ENCODE measurements at places on chromosomes 1 and 21.

- no peak for DNase-seq
Measured at GRCh38 chr1:15758953-15759661, 512 bp downstream of the FBLIM1 start.

DNA sequence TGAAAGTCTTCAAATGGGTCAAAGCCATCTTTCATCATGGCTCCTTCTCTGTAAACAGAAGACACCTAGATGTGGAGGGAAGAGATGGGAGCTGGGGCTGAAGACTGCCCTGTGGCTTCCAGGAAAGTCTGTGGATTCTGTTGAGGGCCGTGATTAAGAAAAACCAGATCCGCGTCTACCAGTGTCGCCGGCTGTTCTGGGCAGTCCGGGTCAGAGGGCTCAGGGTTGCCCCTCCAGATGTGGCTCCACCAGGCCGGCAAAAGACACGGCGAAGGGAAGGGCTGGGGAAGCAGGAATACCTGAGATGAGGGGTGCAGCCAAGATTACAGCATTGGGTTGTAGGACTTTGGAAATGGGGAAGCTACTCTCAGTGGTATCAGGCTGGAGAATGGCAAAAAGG, 162.6 kb downstream of the RHOU start:
- DNase-seq, result no peak

DNA sequence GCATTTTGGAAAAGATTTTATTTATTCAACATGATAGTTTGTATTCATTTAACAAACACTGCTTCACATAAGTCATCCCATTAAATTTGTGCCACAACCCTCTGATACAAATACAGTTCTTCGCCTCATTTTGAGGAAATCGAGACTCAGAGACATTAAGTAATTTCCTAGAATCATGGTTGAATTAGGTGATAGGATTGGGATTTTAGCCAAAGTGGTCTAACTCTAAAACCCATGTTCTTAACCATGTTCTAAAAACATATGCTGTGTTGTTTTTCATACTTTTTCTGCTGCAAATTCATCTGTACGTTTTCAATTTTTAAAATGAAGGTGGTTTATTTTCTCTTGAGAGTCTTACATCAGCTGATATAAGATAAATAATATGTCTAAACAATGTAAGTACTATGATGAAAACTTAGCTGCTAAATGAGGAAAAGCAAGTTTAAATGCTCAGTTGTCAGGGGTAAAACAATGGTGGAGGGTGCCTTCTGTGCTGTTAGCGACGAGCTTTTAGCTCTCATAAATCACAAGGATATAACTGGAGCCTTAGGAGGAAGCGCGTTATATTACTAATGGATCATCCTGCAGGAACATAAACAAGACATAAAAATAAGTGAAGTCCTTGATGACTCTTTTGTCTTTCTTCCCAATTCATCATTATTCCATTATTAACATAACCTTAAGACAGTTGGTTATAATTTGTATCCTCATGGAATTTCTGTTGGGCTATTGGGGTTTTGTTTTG, 97.7 kb downstream of the CACHD1 start:
- no peak for DNase-seq

DNA sequence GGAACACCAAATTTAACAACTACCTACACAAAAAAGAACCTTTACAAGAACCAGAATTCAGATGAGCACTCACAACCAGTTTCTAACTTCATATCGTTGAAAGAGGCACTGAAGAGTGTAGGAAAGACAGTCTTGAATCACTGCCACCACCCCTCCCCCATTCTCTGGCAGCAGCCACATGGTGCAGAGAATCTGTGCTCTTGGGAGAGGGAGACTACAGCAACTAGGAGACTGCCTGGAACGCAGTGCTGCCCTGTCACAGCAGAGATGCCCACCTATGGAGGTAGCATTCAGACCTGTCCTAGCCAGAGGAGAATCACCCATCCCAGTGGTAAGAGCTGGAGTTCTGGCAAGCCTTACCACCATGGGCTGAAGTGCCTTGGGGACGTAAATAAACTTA, 7.3 kb downstream of the CCN1 start:
- no peak for DNase-seq

DNA sequence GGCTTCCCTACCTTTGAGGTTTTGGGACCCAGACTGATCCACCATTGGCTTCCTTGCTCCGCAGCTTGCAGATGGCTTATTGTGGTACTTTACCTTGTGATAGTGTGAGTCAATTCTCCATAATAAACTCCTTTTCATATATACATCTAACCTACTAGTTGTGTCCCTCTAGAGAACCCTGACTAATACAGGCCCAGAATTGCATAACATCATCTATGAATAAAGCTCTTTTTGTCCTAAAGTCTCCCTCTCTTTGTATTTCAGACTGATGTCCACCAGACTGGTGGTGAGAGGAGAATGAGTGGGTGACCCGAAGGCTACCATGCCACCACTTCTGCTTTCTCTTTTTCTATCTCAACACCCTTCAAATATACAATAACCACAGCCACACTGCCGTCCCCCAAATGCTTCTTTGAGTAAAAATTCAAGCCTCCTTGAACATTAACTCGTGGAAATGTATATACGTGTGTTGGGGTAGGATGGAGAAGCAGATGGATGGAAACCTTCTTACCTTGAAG, 265.7 kb downstream of the PTBP2 start:
- no peak for DNase-seq

- no peak for DNase-seq
Measured at GRCh38 chr1:230054092-230054749, 12.8 kb upstream of the GALNT2 start.

DNA sequence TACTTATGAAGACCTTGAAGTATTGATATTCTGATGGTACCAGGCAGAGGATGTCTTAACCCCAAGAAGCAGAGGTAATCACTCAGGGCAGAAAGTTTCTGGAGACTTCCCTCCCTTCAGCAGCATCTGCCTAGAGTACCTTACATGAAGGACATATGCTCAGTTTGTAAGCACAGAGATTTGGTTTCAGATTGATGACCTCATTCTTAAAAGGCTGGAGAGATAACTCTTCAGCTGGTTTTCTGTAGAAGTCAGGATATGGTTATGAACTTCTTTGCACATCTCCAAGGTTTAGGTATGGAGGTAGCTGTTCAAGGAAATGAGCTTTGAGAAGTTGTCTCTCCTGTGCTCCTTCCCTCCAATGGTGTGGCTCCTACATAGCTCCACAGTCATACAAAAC, 148.7 kb downstream of the HHIPL2 start:
- no peak for DNase-seq

DNA sequence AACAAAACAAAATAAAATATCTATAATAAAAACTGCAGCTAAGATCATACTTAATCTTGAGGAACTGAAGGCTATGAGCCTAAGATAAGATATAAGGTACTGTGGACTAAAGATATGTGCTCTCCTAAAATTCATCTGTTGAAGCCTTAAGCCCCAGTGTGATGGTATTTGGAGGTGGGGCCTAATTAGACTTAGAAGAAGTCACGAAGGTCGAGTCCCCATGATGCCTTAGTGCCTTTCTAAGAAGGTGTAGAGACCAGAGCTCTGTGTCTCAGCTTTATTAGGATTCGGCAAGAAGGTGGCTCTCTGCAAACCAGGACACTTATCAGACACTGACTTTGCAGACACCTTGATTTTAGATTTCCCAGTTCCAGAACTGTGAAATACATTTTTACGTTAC, 622.0 kb upstream of the BRINP3 start:
- no peak for DNase-seq

DNA sequence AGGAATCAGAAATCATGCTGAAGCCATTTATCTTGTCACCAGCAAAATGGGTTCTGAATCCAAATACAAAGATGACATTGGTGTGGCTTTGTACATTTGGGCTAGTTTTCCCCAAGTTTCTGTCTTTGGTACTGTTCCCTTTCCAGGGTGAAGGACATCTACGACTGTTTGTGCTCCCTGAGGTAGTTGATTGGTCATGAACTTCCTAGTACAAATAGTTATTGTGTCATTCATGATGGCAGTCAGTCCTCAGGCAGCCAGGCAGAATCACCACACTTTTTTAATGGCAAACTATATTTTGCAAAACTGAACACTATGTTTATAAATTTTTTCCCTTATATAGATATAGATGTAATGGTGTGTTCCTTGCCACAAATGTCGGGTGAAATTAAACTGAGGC, 46.0 kb downstream of the CEP350 start:
- no peak for DNase-seq

DNA sequence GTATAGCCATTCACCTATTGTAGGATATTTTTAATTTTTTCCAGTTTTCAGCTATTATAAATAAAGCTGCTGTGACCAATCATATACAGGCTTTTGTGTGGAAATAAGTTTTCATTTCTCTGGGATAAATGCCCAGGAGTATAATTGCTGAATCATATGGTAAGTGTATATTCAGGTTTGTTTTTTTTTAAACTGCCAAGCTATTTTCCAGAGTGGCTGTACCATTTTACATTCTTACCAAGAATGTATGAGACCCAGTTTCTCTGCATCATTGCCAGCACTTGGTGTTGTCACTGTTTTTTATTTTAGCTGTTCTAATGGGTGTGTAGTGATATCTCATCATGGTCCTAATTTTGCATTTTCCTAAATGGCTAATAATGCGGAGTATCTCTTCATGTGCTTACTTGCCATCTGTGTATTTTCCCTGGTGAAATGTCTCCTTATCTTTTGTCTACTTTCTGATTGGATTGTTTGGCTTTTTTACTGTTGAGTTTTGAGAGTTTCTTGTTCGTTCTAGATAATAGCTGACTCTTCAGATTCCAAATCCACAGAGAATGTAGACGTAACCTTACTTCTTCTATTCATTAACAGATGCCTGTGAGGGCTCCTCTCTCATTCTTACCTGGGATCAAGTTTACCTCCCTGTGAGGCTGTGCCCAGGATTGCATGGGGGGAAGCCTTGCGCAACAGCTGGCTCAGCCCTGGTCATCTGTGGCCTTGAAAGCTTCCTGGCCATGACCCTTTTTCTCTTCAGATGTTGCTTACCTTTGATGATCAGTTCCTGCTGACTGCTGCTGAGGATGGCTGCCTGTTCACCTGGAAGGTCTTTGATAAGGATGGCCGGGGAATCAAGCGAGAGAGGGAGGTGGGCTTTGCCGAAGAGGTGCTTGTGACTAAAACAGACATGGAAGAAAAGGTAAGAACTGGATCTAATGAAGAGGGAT, 42.6 kb downstream of the CFAP57 start:
- DNase-seq, result no peak

GRCh38 chr1:29786791-29787732, 550.7 kb downstream of the PTPRU start:
- DNase-seq, result no peak

GRCh38 chr1:65009724-65010420, 43.5 kb upstream of the JAK1 start:
- DNase-seq, result no peak

DNA sequence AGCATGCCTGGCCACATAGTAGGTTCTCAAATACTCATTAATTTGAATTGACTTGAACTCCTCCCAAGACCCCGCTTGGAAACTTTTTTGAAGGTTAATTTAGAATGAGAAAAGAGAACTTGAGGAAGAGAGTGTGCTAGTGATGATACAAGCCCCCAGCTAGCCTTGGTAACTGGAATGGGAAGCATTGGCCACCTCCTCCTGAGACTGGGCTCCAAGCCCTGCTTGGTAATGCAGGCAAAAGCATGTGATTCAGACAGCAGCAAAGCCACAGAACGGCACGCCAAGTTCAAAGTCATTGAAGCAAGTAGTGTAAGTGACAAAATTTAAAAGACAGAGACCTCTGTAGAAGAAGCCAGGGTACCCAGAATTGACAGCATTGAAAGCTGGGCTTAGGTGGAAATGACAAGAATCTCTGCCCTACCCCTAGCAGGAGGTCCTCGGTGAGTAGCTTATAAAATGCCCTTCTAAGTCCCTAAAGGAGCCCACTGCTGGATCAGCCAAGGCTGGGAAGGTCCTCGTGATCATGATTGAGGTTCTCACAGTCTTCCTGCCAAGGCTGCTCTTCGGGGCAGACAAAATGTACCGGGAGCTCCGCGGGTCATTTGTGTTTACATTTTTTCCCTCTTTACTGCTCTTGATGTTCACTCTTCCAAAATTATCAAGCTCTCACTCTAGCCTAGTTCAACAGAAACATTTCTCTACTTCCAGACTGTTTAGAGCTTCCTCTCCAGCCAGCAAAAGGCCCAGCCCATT, 99.4 kb downstream of the TSEN15 start:
- no peak for DNase-seq

DNA sequence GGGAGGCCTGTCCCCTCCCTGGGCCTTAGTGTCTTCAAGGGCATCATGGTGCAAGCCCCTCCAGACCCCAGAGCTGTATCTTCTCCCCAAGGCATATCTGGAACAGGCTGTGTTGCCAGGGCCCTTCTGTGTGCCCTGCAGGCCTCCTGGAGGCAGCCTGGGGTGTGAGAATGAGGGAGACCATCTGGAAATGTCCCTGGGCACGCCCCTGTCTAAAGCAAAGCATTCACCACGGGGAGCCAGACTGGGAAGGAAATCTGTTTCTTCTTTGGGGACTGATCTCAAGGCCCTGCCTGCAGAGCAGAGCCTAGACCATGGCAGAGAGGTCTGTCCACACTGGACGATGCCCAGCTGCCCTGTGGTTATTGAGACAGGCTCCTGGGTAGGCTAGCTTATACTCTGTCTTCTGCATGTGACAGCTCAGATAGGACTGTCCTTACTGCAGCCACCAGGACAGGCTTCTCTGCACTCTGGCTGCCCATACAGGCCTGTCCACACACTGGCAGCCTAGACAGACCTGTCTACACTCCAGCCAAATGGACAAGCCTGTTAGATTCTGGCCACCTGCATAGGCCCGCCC, 24.6 kb downstream of the PODN start:
- DNase-seq, result no peak

DNA sequence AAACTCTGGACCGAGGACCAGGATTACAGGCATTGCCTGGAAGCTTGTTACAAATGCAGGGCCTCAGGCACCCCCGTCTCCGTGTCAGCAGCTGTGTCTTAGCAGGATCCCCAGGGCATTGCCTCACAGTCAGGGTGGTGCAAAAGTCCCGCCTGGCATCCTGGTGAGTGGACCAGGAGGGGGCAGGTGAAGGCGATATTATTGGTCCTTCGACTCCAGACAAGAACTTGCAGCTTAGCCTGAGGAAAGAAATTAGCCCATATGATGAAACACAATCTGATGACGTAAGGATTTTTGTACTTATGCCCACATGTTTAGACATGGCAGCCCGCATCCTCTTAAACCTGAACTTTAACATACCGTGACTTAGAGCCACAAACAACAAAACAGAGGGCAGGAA, 40.8 kb downstream of the RSPH1 start:
- no peak for DNase-seq

- DNase-seq, result no peak
Measured at GRCh38 chr1:115577513-115577912, 64.3 kb upstream of the VANGL1 start.

- no peak for DNase-seq
Measured at GRCh38 chr1:115429241-115429640, 91.2 kb upstream of the NGF start.

DNA sequence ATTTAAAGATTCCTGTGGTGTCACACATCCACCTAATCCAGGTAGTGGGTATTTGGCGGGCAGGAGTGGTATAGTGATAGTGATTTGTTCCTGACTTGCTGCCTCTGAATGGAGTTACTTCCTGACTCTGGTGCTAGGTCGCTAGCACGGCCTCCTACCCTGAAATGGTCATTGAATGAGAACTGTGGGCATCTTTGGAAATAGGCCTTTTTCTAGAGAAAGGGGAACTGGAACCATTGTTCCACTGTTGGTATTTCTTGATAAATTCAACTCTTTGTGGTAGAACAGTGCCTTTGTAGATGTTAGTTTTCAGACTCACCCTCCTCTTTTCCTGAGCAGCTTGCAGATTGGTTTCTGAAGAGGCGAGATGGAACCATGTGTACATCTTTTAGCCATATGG, 1.5 kb downstream of the QSOX1 start:
- DNase-seq, result no peak

All from activated CD4-positive, alpha-beta T cell treated with anti-CD3 and anti-CD28 coated beads, Interleukin-2, amount 50 U/mL, for 4 hours (primary cell).